ENCODE measurements at places on chromosomes 5 and 9.

- DNase-seq: no peak
These were observed 85.9 kb downstream of the VAV2 start for GRCh38 chr9:133906218-133906617.

- DNase-seq: no peak
These were observed 69.2 kb upstream of the RPS23 start for GRCh38 chr5:82347201-82347865.

DNA sequence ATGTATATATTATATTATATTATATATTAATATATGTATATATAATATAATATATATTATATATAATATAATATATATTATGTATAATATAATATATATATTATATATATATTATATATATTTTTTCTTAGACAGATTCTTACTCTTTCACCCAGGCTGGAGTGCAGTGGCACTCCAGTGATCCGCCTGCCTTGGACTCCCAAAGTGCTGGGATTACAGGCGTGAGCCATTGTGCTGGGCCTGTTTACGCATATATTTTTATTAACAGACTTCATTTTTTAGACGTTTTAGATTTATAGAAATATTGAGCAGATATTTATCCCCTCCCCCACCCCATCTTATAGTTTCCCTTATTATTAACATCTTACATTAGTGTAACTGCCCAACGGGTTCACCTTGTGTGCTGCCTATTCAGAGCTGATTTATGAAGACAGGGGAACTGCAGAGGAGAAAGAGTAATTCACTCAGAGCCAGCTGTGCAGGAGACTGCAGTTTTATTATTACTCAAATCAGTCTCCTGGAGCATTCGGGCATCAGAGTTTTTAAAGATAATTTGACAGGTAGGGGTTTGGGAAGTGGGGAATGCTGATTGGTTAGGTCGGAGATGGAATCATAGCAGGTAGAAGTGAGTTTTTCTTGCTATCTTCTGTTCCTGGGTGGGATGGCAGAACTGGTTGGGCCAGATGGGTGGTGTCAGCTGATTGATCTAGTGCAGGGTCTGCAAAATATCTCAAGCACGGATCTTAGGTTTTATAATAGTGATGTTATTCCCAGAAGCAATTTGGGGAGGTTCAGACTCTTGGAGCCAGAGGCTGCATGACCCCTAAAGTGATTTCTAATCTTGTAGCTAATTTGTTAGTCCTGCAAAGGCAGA lies 93.4 kb downstream of the UNC13B start:
- DNase-seq: no peak

DNA sequence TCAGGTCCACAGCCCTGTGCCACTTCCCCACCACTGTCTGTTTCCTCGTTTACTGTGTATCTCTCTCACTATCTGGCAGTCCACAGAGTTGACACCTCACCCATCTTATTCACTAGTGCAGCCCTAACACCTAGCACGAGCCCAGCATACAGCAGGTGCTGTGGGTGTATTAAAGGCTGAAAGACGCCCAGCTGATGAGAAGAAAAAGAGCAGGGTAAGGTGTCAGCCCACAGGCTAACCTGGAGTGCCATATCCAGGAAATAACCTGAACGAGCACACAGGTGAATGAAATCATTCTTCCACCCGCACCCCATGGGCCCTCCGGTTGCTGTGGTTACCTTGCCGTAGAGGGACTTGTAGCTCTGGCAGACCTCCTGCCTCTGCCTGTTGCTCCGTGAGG lies 18.6 kb downstream of the ANXA6 start:
- no peak for DNase-seq

Data from memory B cell (primary cell).